GM12892 (cell line): ENCODE measurements at places on chromosomes 16 and 17.

DNA sequence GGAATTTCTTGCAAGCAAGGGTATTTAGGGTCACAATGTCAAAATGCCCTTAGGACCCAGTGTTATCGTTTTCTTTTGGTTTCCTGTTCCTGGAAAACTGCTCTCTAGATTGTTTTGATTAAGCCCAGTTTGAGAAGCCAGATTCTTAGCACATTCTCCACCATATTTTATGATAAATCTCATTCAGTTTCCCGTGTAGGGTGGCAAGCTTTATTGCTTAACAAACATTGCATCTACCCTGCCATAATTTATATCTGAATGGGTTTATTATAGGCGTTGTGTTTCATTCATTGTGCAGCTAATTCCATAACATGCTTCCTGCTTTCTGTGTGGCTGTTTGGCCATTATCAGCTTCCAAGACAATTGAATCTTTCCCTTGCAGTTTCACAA, 389.1 kb upstream of the DYNLRB2 start:
- DNase-seq: no peak

DNA sequence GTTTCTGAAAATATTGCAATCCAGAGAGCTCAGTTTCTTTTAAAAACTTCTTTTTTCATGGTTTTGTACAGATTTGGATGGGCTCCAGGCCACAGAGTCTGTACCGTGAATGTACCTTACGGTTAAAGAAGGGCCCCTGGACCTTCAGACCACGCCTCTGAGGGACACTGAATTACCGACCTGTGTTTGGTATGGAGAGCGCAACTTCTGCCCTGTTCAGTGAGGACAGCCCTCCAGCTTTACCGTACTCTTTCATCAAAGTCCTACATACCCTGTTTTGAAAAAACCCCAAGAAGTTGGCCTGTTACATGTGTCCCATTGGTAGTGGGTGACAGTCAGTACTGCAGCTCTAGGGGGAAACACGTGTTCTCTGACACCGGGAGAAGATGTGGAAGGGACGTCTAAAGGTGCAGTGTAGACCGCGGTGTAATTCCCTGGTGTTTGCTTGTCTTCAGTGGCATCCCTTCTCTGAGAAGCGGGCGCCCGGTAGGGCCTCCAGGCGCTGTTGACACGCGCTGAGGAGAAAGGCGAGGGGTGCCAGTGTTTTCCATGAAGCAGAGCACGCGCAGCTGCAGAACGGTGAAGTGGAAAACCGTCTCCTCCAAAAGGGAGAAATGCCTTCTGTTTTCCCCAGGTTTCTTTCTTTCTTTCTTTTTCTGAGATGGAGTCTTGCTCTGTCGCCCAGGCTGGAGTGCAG, 6.2 kb downstream of the PGS1 start:
- DNase-seq: no peak

DNA sequence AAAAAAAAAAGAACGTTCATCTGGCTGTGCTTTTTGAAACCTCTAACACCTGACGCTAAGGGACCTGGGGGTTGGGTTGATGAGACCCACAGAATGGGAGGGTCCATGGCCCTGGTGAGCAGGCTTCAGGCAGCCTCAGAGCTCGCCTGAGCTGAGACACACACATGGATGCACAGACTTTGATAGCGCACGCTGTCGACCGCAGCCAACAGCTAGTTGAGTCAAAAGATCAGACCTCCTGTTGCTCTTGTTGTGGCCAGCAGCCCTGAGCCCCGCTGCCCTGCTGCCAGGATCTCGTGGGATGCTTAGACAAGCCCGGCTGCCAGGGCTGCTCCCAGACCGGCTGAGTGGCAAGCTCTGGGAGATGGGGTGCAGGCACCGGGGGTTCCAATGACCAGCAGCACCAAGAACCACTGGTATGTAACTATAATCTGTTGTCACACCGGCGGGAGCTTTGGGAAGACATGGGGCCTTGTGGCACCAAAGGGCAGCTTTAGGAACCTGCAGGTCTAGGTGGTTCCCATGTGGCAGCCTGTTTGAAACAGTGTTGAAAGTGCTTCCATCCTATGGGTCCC, 20.0 kb upstream of the MEAK7 start:
- DNase-seq: no peak

DNA sequence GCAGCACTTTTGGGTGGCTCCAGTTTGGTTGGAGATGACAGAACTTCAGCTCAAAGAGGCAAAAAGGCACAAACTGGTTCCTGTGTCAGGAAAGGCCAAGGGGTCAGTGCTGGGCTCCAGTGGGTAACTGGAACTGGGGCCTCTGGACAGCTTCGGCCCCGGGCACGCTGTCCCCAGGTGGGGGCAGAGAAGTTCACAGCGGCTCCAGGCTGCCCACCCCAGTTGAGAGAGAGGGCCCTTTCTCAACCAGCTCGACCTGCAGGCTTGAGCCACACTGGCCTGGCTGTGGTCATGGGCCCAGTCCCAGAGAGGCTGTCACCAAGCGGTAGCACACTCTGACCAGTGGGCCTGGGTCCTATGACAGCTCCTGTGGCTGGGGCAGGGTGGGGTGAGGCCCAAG, 24.5 kb downstream of the ADCY7 start:
- no peak for DNase-seq

- no peak for DNase-seq
Observed at GRCh38 chr16:85645021-85645589, 32.0 kb downstream of the GSE1 start.
